Cardiac muscle cell (in vitro differentiated cells and primary cell): ENCODE measurements at places on chromosomes 16 and 17.
A peak's percentile ranks its signal among the peaks of the same experiment; 100 is the strongest.

- no peak for DNase-seq
Observed at GRCh38 chr16:19116711-19117449, 3.1 kb downstream of the ITPRIPL2 start.

DNA sequence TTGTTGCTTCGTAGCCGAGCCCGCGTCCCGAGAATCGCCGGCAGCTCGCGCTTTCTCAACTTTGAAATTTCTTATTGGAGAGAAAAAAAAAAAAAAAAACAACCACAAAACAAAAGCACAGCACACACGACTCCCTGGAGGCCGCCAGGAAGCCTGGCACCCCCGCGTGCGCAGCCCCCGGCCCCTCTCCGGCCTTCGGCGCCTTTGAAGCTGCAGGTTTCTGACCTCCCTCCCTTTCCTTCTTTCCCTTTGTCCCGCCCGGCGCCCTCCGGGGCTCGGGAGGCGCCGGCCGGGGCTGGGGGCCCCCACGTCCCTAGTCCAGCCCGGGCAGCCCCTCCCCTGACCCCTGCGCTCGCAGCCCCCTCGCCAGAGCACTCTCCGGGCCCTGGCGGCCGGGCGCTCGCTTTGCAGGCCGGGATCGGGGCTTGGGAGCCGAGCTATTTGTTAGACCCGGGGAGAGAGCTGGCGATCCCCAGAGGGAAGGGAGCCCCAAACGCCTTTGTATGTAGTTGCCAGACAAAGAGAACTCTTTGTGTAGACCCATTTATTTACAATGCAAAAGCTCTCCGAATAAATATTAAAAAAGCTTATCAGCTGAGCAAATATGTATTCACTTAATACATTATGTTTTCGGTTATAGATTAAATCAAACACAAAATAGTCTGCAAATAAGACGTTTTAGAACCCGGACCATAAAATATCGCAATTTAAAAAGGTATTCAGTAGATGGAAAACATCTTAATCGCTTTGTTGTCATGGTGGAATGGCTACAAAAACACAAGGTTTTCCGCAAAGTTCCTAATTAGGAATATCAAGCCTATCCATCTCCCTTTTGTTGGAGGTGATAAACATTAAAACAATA, 2.3 kb downstream of the BAHCC1 start:
- DNase-seq: peak; percentile 74

DNA sequence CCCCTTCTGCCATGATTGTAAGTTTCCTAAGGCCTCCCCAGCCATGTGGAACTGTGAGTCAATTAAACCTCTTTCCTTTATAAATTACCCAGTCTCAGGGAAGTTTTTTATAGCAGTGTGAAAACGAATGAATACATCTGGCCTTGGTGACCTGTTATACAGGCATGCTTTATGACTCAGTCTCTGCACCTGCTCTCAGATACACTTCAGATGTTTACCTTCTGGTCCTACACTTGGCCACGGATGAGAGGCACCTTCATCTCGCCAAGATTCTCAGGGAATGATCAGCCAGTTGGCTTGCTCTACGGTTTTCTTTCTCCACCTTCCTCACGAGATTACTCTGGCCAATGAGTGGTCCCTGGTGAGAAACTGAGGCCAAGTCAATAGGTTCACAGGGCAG, 304.7 kb downstream of the CA10 start:
- DNase-seq: no peak

DNA sequence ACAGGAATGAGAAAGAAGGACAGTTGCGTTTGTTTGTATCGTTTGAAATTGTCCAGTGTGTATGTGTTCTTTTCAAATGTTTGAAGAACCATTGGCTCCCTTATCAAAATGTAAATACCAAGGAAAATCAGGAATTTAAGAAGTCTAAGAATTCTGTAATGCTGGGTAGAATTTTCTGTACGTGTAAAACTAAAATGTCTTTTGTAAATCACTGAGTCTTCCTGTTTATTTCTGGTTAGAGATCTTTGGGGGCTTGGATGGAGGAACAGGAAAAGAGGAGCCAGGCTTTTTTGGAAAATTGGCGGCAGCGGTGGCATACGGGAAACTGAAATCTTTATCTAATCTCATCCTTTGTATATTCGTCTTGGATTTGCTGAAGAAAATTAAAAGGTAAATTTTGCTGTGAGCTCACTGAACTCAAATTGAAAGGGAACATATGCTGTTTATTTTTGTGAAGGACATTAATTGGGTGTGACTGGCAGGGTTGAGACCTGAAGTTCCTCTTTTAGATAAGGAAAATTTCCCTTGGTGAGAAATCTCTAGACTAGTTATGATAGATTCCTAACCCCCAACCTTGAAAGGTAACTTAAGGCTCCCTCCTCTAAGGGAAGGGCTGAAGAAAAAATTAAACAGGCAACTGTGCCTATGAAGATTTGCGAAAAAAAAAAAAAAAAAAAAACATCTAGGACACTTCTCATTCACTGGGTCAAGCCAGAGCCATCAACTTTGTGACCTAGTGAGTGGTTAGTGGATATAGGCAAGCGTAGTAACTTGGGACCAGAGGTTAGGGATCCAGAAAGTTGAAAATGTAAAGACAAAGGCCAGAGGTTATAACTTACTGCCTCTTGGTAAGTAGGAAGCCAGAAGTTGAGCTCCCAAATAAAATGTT, 10.8 kb downstream of the TAT start:
- DNase-seq: no peak

DNA sequence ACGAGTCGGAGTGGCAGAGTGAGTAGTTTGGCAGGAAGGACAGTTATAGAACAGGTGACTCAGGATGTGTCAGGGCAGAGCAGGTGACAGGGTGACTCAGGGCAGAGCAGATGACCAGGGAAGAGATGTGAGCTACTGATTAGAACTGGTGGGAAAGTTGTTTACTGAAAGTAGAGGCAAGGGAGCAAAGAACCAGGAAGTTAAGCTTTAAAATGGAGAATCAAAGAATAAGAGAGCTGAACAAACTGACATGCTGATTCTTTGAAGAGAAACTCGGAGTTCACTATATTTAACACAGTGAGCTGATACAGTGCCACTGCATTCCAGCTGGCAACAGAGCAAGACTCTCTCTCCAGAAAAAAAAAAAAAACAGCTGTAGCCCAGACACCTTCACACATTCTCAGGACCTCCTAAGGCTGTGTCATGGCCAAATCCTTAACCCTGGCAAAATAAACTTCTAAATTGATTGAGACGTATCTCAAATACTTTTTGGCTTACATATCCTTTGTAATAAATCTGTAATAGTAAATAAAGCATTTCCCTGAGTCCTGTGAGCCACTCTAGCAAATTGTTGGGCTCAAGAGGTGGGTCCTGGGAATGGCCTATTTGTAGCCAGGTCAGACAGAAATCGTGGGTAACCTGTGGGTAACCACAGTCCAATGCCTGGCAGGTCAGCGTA, 12.3 kb upstream of the UBE2I start:
- DNase-seq: peak; percentile 48

GRCh38 chr17:3845291-3845620, 790 bp downstream of the NCBP3 start:
- DNase-seq: no peak

- no peak for DNase-seq
Observed at GRCh38 chr17:44539673-44540072, 17.6 kb upstream of the FZD2 start.

GRCh38 chr16:68088130-68088972, 3.2 kb downstream of the NFATC3 start:
- DNase-seq: no peak

- no peak for DNase-seq
Observed at GRCh38 chr16:67731071-67731752, 12.1 kb upstream of the GFOD2 start.

DNA sequence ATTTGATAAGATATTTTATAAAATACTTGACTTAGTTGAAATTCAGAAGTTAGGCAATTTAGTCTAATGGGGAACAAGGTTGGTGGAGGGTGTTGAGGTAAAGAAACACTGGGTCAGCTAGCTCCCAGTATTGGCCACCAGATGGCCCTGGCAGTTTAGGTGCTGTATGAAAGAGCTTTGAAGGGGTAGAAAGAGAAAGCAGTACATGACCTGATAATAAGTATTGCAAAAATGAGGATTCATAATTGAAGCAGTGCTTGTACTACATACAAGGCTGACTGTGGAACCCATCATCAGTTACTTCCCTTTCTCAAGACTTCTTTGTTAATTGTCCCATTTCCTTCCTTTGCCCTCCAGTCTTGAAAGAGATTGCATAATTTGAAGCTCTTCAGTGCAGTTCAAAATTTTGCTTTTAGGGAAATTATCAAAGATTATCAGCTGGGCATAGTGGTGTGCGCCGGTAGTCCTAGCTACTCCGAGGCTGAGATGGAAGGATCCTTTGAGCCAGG, 29.4 kb downstream of the TANC2 start:
- DNase-seq: peak; percentile 70

- peak; percentile 69 for DNase-seq
Observed at GRCh38 chr17:28744104-28744971, 527 bp downstream of the TRAF4 start.

- peak; percentile 25 for DNase-seq
Observed at GRCh38 chr16:81261049-81261648, 22.7 kb downstream of the BCO1 start.

GRCh38 chr16:66930189-66930588, 4.0 kb downstream of the CIAO2B start:
- DNase-seq: peak; percentile 52

DNA sequence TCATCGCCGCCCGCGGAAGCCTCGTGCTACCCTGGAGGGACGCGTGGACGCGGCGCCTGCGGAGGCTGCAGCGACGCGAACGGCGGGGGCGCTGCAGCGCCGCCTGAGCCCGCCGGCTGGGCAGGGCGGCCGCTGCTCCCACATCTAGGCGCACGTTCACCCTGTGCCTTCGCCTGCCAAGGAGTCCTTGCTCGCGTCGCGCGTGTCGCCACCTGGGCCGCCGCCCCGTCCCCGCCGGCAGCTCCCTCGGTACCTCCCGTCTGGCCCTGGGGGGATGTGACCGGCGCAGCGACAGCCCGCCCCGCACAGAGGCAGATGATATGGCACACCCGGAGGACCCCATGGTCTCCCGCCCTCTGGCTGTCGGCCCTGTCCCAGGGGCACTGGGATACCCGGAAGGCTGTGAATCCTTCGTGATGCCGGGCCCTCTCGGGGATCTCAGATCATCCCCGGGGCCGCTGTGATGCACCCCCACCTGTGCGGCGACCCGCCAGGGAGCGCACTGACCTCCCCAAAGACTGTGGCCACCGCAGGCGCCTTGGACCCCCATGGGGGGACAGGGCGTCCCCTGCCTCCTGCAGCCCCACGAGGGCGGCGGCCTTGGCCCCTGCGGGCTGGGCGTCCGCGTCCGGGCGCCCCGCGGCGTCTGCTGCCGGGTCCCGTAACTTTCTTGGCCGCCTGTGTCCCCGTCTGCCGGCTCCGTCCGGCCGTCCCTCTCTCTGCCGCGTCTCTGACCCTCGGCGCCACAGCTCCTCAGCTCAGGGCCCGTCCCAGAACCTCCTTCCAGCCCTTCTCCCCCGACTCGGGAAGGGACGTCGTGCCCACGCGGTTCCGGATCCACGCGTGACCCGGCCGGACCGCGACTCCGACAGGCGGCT, 689 bp upstream of the TBC1D24 start:
- peak; percentile 74 for DNase-seq

GRCh38 chr17:80992077-80992947, 671 bp downstream of the CHMP6 start:
- DNase-seq: peak; percentile 52

- no peak for DNase-seq
Observed at GRCh38 chr16:19133600-19133999, 19.8 kb downstream of the ITPRIPL2 start.

DNA sequence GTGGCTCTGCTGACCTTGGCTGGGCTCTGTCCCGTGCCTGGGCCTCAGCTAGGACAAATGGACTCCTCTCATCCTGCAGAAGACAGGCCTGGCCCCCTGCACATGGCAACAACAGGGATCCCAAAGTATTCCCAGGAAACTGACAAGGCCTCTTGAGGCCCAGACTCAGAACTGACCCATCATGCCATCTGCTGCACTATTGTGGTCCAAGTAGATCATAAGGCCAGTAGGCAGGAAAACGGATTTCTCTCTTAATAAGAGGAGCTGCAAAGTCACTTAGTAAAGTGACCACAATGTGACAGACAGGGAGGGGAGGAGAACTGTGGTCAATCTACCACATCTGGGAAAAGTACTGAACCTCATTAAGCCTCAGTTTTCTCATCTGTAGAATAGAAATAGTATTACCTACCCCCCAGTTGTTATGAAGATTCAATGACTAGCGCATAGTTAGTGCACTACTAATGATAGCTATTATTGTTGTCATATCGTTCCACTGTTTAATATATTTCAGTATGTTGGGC, 62.1 kb upstream of the TNRC6A start:
- no peak for DNase-seq

- no peak for DNase-seq
Observed at GRCh38 chr16:9625122-9625521, 533.7 kb downstream of the HAPSTR1 start.

- no peak for DNase-seq
Observed at GRCh38 chr17:7846063-7846735, 8.7 kb upstream of the TMEM88 start.

DNA sequence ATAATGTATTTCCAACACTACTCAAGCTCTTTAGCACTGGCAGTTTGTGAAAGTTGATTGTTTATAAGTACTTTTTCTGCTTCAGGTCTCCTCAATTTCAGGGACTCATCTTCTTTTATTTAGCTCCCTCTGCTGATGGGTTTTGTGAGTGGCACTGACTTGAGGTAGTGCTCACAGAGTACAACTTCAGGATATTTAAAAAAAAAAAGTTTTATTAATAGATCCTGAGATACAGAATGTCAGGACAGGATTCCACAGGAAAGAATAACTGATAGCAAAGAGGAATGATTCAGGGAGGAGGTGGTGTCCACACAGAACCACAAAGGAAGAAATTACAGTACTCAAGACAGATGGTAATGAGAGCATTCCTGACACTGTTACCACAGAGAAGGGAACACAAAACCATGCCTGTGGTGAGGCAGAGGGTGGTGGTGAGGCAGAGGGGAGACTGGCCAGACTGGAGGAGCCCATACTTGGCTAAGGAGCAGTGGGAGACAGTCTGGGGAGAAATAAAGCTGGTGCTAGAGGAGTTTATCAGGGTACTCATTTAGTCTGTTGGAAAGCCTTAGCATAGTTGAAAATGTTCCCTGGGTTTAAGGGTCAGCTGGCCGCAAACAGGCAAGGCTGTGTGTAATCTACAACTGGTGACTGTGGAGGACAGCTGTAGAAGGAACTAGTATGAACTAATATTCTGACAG, 63.7 kb downstream of the SPAG9 start:
- peak; percentile 56 for DNase-seq

GRCh38 chr16:75402159-75402820, 31.0 kb downstream of the CFDP1 start:
- peak; percentile 58 for DNase-seq

DNA sequence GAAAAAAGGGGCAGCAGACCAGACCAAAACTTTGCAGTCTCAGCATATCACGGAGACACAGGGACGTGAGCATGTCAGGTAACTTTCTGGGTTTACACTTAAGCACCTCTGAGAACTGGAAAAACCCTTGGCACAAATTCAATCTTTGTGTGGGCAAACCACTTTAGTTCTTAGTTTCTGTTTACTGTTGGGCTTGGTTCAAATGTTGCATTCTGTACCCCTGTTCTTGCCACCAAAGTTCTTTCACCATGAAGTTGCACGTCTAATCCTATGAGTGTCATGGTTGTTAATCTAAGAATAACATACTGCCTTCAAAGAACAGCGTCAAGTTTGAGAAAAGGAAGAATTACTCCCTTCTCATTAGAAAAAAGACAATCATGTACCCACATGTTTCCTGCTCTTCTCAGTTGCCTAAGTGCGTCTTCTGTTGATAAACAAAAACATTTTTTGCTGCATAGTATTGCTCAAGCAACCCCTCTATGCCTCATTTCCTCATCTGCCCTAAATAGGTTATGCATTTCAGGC, 11.6 kb downstream of the KRT33A start:
- DNase-seq: no peak

GRCh38 chr17:2392252-2393173, 8.3 kb downstream of the MNT start:
- peak; percentile 98 for DNase-seq

- DNase-seq: peak; percentile 85
Observed at GRCh38 chr17:43846221-43846712, 709 bp upstream of the CD300LG start.
